ENCODE measurements at places on chromosomes 11 and 22.
A peak's percentile ranks its signal among the peaks of the same experiment; 100 is the strongest.

DNA sequence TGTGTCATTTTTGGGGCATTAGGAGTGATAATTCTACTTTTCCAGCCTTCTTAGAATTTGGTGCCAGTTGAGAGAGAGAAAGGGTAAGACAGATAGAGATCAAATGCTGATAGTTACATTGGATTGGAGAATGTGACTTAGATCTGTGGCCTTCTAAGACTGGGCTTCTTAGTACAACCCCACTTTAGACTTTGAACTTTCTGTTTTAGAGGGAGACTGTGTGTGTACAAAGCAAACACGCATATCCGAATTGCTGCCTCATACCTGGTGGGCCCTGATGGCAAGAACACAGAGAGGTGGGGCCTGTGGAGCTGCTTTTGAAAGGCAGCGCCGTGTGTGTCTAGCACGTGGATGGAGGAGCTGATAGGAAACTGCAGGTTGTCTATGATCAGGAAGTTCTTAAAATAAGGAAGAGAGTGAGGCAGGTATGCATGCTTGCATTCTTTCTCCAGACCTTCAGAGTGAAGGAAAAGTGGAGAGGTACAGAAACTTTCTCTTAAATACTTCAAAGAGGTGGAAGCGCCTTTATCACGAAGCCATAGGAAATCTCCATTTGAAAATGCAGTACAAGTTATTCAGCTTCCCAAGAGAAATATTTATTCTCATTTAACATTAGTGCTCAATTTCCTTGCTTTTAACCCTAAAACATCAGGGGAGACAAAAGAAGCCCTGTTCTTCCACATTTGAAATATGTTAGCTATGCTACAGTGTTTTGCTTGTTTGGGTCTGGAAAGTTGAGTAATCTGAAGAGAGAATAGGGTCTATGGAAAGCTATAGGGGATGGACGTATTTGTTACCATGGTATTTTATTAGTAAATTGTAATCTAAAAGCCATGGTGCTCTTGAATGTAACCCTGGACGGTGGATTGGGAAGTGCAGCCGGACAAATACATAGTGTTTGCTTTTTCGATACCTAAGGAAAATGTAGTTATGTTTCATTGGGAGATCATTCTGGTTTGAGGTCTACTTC lies 13.7 kb downstream of the PDHX start:
- no peak for DNase-seq

DNA sequence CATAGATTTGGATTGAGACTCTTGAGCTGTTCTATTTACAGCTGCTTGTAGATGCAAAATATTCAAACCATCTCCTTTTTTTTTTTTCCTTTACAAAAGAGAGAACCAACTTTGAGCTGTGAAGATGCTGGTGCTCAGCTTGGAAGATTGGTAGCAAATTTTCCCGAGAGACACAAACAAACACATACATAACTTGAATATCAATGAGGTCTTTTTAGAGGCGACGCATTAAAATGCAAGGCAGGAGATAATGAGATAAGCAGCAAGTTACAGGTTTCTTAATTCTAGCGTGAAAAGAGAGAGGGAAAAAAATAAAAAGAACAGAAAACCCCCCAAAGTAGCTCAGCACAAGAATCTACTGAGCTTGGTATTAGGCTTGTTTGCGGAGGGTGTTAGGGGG lies 247.0 kb upstream of the SORL1-AS1 start:
- DNase-seq = no peak

GRCh38 chr11:96103721-96104120 lies 179.8 kb upstream of the MTMR2 start:
- no peak for DNase-seq

- no peak for DNase-seq
Measured at GRCh38 chr22:20247010-20247505, 21.1 kb downstream of the RTN4R start.

DNA sequence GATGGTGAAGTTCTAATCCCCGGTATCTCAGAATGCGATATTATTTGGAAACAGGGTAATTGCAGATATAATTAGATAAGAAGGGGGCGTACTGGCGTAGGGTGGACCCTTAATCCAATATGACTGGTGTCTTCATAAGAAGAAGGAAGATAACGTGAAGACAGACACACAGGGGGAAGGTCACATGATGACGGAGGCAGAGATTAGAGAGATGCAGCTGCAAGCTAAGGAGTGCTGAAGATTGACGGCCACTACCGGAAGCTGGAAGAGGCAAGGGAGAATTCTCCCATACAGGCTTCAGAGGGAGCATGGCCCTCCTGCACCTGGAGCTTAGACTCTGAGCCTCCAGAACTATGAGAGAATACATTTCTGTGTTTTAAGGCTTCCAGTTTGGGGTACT lies 54.8 kb downstream of the MIAT start:
- no peak for DNase-seq

GRCh38 chr11:19218786-19219460 lies 17.1 kb upstream of the CSRP3 start:
- no peak for DNase-seq

DNA sequence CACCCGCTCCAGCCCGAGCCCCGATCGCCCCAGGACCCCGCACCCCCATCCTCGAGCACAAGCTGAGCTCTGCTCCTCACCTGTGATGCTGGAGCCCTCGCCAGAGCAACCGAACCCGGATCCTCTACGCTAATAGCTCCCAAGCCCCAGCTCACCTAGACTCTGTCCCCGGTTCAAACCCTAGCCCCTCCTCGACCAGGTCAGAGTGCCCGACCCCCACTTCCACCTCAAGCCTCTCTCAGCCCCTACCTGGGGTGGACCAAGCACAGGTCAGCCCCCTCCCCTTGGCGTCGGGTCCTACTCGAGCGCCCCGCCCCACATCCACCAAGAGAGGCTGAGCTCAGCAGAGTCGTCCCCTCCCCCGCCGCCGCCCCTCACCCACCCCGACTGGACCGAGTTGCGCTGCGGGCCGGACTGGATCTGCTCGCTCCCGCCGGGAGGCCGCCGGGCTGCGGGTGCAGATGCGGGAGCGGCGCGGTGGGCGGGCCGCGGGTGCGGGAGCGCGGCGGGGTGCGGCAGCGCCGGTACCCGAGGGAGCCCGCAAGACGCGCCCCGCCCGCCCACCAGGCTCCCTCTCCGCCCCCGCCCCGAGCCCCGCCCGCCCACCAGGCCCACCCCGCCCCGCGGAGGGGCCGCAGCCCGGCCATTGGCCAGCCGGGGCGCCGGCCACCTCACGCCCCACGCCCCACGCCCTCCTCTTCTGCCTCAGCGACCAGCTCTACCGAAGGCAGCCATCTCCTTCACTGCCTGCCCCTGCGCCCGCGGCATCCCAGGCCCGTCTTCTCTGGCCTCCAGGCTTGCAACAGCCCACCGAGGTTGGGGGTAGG lies 577 bp upstream of the DKK3 start:
- DNase-seq = no peak

- no peak for DNase-seq
Measured at GRCh38 chr22:50502628-50503474, 4.7 kb downstream of the LMF2 start.

DNA sequence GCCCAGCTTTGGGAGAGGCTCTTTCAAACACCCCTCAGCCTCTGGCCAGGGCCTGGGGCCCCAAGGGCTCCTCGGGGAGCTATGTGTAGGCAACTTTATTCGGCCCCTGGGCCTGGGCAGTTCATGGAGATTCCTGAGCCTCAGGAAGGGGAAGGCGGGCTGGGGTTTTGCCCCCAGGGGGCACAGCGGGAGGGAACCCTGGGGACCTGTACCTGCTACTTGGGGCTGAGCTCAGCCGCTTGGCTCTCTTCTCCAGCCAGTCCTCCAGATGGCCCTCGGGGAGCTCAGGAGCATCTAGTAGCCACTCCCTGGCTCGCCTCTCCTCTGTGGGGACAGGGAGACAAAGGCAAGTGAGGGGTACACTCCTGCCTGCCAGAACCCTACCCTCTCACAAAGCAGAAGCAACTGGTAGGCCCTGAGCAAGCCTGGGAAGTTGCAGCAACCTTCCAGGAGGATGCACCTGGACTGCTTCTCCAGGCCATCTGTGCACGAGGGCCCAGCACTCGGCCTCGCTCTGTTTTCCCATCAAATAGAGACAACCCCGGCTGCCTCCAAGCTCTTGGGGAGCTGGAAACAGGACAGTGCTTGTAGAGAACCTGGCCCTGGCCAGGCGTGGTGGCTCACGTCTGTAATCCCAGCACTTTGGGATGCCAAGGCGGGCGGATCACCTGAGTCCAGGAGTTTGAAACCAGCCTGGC lies 18.5 kb downstream of the CABP7 start:
- no peak for DNase-seq

DNA sequence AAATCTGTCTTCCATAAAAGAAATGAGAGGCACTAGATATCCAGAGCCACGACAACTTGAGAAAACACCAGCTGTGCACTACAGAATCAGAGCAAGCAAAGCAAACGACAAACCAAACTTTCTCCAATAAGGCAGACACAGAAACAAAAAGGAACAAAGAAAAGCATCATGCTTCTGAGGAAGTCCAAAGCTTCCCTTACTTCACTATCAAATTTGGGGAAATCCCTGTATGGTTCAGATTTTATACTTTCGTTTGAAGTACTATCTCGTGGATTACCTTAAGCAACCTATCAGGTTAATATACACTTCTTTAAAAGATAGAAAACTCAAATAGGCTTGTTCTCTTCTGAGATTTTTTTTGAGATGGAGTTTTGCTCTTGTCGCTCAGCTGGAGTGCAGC lies 27.7 kb downstream of the ALG9 start:
- no peak for DNase-seq

GRCh38 chr11:20840341-20840740 lies 171.0 kb downstream of the NELL1 start:
- no peak for DNase-seq

- no peak for DNase-seq
Measured at GRCh38 chr22:36552289-36552688, 23.3 kb upstream of the EIF3D start.

GRCh38 chr11:76615950-76616349 lies 54.6 kb downstream of the LRRC32 start:
- no peak for DNase-seq

GRCh38 chr11:104390651-104391050 lies 226.7 kb upstream of the PDGFD start:
- DNase-seq = no peak

- DNase-seq = no peak
Measured at GRCh38 chr11:78868563-78868962, 293.9 kb upstream of the NARS2 start.

GRCh38 chr22:22427542-22428065 lies 80.9 kb downstream of the ZNF280B start:
- DNase-seq = no peak

- no peak for DNase-seq
Measured at GRCh38 chr11:119779195-119780071, 50.4 kb upstream of the NECTIN1 start.

DNA sequence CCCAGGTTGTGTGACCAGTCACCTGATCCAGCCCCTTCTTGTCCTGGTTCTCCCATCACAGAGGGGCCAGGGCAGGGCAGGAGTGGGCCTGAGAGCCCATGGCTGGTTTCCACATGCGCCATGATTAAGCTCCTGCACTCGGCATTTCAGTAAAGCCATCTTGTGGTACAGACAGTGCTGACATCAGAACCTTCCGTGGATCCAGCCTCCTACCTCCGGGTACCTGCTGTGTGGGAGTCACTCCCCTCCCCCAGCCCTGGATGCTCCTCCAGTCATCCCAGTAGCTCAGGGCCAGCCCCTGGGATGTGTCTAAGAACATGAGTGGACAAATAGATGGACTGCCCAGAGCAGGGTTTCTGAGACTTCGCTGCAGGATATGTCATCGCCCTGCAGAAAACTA lies 22.1 kb upstream of the MGAT3 start:
- no peak for DNase-seq

- no peak for DNase-seq
Measured at GRCh38 chr22:20998411-20999336, 3.2 kb downstream of the THAP7 start.

GRCh38 chr22:29039148-29039547 lies 22.5 kb downstream of the C22orf31 start:
- no peak for DNase-seq

- DNase-seq = no peak
Measured at GRCh38 chr11:117442049-117442868, 114.6 kb downstream of the CEP164 start.

- DNase-seq = no peak
Measured at GRCh38 chr11:5703741-5704536, 14.3 kb downstream of the TRIM22 start.

- DNase-seq = no peak
Measured at GRCh38 chr11:128915149-128915521, 24.0 kb downstream of the KCNJ5 start.

DNA sequence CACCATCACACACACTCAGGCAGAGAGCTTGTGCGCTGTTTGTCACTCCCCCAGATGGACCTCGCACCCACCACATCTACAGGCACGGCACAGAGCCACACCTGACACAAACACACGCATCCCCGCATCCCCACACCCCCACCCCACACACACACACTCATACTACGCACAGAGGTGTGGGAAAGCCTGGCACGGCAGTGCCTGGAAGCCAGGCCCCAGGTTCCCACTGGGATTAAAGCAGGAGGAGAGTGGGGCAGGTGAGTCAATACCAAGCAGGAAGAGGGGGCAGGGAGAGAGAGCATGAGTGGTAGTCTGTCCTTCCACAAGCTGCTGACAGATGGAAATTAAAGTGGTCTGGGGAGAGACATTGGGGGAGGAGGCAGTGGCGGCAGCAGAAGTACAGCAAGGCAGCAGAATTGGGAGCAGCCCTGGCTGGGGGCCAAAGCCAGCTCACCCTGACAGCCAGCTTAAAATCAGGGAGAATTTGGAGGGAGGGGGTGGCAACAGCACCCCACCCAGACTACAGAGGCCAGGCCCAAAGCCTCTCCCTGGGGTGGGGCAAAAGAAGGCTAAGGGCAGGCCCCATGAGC lies 20.7 kb downstream of the TNKS1BP1 start:
- no peak for DNase-seq

DNA sequence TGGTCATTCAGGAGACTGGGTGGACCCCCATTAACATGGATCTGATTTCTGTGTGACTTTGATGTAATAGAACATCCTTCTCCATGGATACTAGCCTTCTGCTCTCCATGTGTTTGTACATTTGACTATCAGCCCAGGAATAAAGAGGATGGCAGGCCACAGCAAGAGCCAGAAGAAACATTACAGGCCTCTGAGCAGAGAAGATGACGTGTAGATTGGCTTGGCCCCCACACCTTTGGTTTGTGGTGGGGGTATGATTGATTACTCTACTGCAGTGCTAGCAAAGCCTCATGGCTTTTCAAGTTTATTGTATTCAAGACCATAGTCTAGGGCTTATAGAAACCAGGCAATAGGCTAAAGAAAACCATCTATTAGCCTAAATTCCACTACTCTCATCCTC lies 77.0 kb downstream of the GRAMD1B start:
- DNase-seq = peak; percentile 61

GRCh38 chr11:16924462-16924825 lies 89.8 kb downstream of the PLEKHA7 start:
- DNase-seq = no peak

Data from stimulated activated effector memory CD8-positive, alpha-beta T cell treated with anti-CD3 and anti-CD28 coated beads, Interleukin-12 subunit alpha, Interleukin-12 subunit beta, amount 100 ng/mL, for 72 hours (primary cell).